Naive thymus-derived CD4-positive, alpha-beta T cell (primary cell): ENCODE measurements at places on chromosomes 2 and 18. TPM values are rescaled to one million over a fixed set of nuclear protein-coding genes. Genes with fewer than 3 reads are reported as not detected.

- no peaks in the 10 kb centered on the region for H3K4me1 ChIP-seq
- DNase-seq: no peak
- no peak overlapping the region for H3K4me3 ChIP-seq
Measured at GRCh38 chr2:196500686-196501431, 138.7 kb upstream of the CCDC150 start.

KLF11 gene
- 47.2 TPM for total RNA-seq

DNA sequence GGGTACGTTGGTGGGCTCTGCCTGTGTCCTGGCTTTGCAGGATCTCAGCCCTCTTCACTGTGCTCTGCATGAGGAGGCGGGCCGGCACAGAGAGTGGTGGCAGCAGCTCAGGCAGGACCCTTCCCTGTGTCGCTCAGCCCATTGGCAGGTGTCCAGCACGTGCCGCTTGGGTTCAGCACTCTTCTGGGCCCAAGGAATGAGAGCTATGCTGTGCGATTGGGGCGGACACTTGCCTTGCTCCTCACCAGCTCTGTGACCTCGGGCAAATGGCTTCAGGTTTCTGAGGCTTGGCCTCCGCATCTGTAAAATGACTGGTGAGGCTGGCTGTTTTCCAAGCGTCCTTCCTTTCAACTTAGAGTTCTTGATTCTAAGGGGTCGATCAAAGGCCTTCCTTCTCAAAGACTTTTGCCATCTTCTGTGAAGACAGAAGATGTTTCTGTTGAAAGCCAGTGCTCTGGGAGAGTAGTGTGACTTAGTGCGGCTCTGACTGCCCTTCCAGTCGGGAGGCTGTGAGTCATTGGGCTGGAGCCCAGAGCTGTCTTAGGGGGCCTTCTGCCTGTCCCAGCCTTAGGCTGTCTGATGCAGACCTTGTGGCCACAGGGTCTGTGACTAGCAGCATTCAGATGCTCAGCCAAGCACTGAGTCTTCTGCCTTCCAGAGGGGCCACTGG lies 35.6 kb downstream of the GLI2 start:
- DNase-seq: no peak
- no peaks in the 10 kb centered on the region for H3K27me3 ChIP-seq
- no peak overlapping the region for H3K27ac ChIP-seq
- H3K4me3 ChIP-seq: no peak overlapping the region

SERPINB7 gene
- total RNA-seq: not detected

- H3K27me3 ChIP-seq: no peaks in the 10 kb centered on the region
- no peaks in the 10 kb centered on the region for H3K4me1 ChIP-seq
- H3K4me3 ChIP-seq: no peak overlapping the region
Measured at GRCh38 chr2:55587-56448, 9.5 kb upstream of the FAM110C start.

VIT gene
- not detected for total RNA-seq
